Gastroesophageal sphincter (tissue), 4 donors: ENCODE measurements at places on chromosomes 13 and 19. TPM values are rescaled to one million over a fixed set of nuclear protein-coding genes. Genes with fewer than 3 reads are reported as not detected.

The RB1 gene
- 27.9 TPM for total RNA-seq

The LIM2 gene
- not detected for total RNA-seq

The SLITRK5 gene
- total RNA-seq, result 0.35 TPM

The MADCAM1 gene
- total RNA-seq, result not detected

The CDC16 gene
- 49.5 TPM for total RNA-seq

The ZNF28 gene
- 25.2 TPM for total RNA-seq

The ZIC2 gene
- not detected for total RNA-seq

The ILF3 gene
- total RNA-seq, result 113 TPM

The PROZ gene
- not detected for total RNA-seq

The KIR3DL1 gene
- not detected for total RNA-seq

The LILRB3 gene
- total RNA-seq, result 29.9 TPM

The ECSIT gene
- total RNA-seq, result 74.4 TPM

The OLFM2 gene
- total RNA-seq, result 8.5 TPM

The ZNF560 gene
- not detected for total RNA-seq

The ADGRE3 gene
- not detected for total RNA-seq

The KLK2 gene
- total RNA-seq, result not detected

The CLEC11A gene
- 17.1 TPM for total RNA-seq

The SLC25A41 gene
- total RNA-seq, result 0.27 TPM

The KIR3DL2 gene
- not detected for total RNA-seq

The F2RL3 gene
- total RNA-seq, result 2.3 TPM

The DMAC2 gene
- 47.5 TPM for total RNA-seq

The KASH5 gene
- not detected for total RNA-seq

The NTF4 gene
- total RNA-seq, result not detected

The GAS6 gene
- 392 TPM for total RNA-seq

The KLK12 gene
- 0.40 TPM for total RNA-seq

The PRSS57 gene
- not detected for total RNA-seq

The LHB gene
- total RNA-seq, result not detected

The TBXA2R gene
- 3.9 TPM for total RNA-seq

The SHISA7 gene
- total RNA-seq, result not detected

The C13orf46 gene
- 0.31 TPM for total RNA-seq

The CYP4F2 gene
- total RNA-seq, result not detected

The ZNF726 gene
- total RNA-seq, result 1.6 TPM

The THOP1 gene
- total RNA-seq, result 43.5 TPM

The FGF21 gene
- not detected for total RNA-seq

The OR7A5 gene
- not detected for total RNA-seq

The ZNF497 gene
- total RNA-seq, result 0.77 TPM

The C19orf81 gene
- not detected for total RNA-seq

The HAUS8 gene
- total RNA-seq, result 6.4 TPM

The TMPRSS9 gene
- not detected for total RNA-seq

The MAP4K1 gene
- 4.1 TPM for total RNA-seq

The C13orf42 gene
- total RNA-seq, result not detected

The ZNF540 gene
- total RNA-seq, result 2.0 TPM

The NPHS1 gene
- total RNA-seq, result not detected

The WDFY2 gene
- 11.5 TPM for total RNA-seq

The SMIM44 gene
- total RNA-seq, result not detected

The PROSER1 gene
- total RNA-seq, result 18.8 TPM

The ELAVL3 gene
- not detected for total RNA-seq
